Suprapubic skin (tissue), 4 donors: ENCODE measurements at places on chromosomes 5 and 9.
A peak's percentile ranks its signal among the peaks of the same experiment; 100 is the strongest.

DNA sequence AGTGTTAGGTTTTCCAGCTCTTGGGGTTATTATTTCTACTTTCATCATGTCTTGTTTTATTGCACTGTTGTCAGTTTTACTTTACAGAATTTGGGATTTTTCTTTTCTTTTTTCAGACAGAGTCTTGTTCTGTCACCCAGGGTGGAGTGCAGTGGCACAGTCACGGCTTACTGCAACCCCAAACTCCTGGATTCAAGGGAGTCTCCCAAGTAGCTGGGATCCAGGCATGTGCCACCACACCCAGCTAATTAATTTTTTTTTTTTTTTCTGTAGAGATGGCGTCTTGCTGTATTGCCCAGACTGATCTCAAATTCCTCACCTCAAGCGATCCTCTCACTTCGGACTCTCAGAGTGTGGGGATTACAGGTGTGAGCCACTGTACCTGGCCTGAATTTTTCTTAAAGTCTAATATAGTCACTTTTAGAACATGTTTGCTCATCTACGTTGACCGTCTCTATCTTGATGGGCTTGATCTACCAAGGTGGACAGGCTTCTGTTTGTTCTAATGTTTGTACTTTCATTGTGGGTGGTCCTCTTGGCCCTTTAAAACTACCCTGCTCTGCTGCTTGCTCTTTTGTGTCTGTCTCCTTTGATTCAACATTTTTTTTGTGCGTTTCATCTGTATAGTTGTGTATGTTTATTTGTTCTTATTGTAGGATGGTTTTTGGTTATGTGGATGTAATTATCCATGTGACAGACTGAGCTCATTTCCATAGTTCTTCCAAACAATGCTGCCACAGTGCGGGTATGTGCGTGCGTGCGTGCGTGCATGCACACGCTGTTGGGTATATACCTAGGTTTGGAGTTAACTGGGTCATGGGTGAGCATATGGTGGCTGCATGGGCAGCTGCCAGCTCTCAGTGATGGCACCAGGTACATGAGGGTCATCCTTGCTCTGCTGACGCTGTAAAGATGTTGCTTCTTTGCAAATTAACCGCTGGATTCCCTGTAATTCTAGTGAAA, 18.1 kb downstream of the PRRC2B start:
- H3K36me3 ChIP-seq: no peaks in the 10 kb centered on the region
- H3K4me1 ChIP-seq: peaks cover 84% of the 10 kb centered on the region
- H3K4me3 ChIP-seq: no peak overlapping the region
- H3K27ac ChIP-seq: no peak overlapping the region

DNA sequence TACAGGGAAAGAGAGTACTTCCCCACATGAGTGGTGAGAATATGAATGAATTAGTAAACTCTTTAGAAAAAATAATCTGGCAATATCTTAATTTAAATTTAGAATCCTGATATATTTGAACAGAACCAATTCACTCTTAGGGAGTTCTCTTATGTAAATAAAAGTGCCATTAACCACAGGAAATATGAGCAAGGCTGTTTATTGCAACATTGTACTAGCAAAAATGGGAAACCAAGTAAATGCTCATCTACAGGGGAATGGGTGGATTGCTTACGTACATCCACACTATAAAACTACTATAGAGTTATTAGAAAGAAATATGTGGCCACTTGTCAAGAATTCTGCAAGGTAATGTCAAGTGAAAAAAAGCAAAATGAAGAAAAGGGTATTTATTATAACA, 274.5 kb downstream of the TLE1 start:
- H3K27me3 ChIP-seq: no peaks in the 10 kb centered on the region
- H3K4me1 ChIP-seq: no peaks in the 10 kb centered on the region
- no peak for DNase-seq
- no peak overlapping the region for H3K4me3 ChIP-seq
- H3K27ac ChIP-seq: no peak overlapping the region

GRCh38 chr5:133595465-133595864, 16.9 kb downstream of the FSTL4 start:
- H3K27me3 ChIP-seq: no peaks in the 10 kb centered on the region
- H3K36me3 ChIP-seq: no peaks in the 10 kb centered on the region
- DNase-seq: no peak
- H3K4me1 ChIP-seq: no peaks in the 10 kb centered on the region
- no peak overlapping the region for H3K27ac ChIP-seq
- no peak overlapping the region for H3K4me3 ChIP-seq

GRCh38 chr5:151924564-151925301, at the start of gene GLRA1:
Gene GLRA1, minus strand, starts transcription at chr5:151924851. Its CDS starts 302 bp downstream, at chr5:151924549.
- H3K4me3 ChIP-seq: no peak within 1 kb of the TSS
- no peak for DNase-seq
- peaks cover 25% of the 10 kb centered on the region for H3K27me3 ChIP-seq
- H3K36me3 ChIP-seq: no peaks in the 10 kb centered on the region
- H3K27ac ChIP-seq: no peak within 1 kb of the TSS

DNA sequence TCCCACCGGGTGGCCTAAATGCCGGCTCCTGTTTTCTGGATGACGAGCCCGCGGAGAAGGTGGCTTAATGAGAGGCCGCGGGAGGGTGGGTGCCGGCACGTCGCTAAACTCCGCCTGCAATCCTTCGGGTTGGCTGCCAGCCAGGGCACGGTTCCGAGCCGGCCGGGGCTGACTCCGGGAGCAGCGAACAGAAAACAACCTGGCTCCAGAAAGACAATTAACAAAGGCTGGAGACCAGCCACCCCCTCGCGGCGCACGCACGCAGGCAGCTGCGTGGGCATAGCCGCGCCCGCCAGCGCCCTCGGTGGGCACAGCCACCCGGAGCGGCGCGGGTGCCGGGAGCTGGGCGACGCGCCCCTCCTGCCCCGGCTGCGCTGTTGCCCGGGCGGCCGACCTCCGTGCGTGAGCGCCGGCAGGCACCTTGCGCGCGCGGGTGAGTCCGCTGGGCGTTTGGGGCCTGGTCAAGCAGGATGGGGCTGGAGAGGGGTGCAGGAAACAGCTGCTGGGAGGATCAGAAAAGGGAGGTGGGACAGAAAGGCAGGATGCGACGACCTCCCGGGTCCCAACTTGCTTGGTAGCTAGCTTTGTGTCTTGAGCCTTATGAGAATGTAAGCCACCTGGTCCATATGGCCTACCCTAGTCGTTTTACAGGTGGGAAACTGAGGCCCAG, at the start of gene ARHGEF37:
TSS of gene ARHGEF37 (plus strand) at position 307 of the 670 bp plus-strand sequence. CDS start 16,272 bp downstream, outside the sequence.
- no peaks in the 10 kb centered on the region for H3K36me3 ChIP-seq
- peak within 1 kb of the TSS; percentile 63 for H3K4me3 ChIP-seq
- peak within 1 kb of the TSS; percentile 93 for H3K27ac ChIP-seq
- peaks cover 39% of the 10 kb centered on the region for H3K4me1 ChIP-seq
- peak; percentile 91 for DNase-seq
- H3K27me3 ChIP-seq: no peaks in the 10 kb centered on the region
